SW480 (cell line): ENCODE measurements at places on chromosomes 5 and 9.

- no peak for DNase-seq
Observed at GRCh38 chr5:128174951-128175350, 91.4 kb downstream of the SLC12A2 start.

GRCh38 chr5:148965511-148966265 is 97.2 kb downstream of the SH3TC2 start:
- DNase-seq, result peak; percentile 98

DNA sequence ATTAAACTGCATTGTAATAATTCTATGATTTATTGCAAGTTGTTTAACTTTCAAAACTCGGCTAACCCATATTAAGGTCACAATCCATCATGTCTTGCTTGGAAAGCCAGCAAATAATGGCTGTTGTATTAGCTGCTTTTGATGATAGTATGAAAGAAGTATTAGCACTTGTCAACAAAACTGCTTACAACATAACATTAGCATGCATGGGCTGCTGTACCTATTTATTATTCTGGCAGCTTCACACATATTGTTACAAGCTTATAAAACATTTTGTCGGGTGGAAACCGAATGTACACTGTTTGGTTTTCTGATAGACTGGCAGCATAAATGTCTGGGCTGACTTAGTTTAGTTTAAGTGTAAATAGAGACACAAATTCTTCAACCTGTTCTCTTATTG is 378.3 kb downstream of the KIAA0825 start:
- DNase-seq, result no peak

DNA sequence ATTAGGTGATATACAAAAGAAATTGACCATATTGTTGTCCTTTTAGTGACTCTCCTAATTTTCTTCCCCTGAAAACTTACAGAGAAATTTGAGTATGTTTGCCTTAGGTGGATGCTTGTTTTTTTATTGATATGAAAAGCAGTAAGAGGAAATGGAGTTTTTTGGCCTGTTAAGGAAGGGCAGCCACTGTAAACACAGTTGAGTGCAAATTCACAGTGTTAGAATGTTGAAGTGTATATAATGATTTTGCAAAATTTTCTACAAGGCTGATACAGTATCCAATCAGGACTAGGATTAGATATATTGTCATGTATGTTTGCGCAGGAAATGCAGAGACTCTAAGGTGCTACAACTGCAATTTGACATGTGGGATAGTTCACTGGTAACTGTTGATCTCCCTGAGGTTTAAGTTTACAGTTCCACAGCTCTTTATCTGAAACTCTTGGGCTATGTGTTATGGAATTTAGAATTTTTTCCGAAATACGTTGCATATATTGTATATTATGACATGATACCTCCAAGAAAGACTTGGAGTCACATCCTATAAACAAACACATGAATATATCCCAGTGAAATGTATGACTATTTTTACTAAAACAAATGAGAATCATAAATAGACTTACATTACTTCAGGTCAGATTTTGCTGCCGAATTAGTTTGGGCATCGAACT is 62.5 kb downstream of the FXN start:
- DNase-seq, result no peak

GRCh38 chr5:34053571-34054399 is 10.8 kb upstream of the C1QTNF3 start:
- no peak for DNase-seq

GRCh38 chr5:147190331-147190730 is 44.5 kb upstream of the STK32A start:
- no peak for DNase-seq

GRCh38 chr9:137984005-137984404 is 106.4 kb downstream of the CACNA1B start:
- DNase-seq, result no peak

DNA sequence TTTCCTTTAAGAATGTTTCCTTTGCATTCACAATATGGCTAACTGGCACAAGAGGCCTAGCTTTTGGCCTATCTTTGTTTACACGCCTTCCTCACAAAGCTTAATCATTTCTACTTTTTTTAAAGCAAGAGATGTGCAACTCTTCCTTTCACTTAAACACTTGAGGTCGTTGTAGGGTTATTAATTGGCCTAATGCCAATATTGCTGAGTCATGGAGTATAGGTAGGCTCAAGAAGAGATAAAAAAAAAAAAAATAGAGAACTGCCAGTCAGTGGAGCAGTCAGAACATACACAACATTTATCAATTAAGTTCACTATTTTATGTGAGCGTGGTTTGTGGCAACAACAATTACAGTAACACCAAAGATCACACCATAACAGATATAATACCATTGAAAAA is 5.9 kb downstream of the FKBP15 start:
- peak; percentile 17 for DNase-seq

GRCh38 chr9:137791947-137792346 is 85.6 kb upstream of the CACNA1B start:
- DNase-seq, result no peak

GRCh38 chr5:41508696-41509398 is 1.6 kb downstream of the PLCXD3 start:
- DNase-seq, result no peak

DNA sequence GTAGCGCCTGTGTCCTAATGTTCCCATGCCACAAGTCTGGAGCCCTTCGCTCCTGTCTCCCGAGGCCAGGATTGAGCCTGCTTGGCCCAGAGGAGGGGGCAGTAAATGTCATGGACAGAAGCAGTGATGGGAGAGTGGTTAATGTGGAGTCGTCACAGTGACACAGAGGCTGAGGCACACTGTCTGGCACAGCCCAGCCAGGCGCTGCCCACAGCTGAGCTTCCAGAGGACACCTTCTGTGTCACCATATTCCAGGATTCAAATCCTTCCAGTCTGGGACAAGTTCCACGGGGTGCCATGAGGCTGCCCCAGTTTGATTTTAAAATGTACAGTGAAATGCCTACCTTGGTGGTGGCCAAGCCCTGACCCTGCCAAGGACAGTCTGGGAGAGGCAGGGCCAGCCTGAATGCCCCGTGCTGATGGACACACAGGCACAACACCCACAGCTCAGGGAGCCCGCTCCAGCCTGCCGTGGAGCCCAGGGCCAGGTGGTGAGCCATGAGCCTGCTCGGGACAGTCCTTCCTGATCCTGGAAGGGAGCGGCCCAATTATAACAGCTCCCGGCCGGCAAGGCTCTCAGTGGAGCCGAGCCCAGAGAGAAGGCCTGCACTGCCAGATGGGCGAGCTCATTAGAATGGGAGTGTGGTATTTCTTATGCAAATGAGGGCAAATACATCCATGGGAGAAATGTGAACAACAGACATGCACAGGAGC is 99.1 kb upstream of the RUFY1 start:
- no peak for DNase-seq

DNA sequence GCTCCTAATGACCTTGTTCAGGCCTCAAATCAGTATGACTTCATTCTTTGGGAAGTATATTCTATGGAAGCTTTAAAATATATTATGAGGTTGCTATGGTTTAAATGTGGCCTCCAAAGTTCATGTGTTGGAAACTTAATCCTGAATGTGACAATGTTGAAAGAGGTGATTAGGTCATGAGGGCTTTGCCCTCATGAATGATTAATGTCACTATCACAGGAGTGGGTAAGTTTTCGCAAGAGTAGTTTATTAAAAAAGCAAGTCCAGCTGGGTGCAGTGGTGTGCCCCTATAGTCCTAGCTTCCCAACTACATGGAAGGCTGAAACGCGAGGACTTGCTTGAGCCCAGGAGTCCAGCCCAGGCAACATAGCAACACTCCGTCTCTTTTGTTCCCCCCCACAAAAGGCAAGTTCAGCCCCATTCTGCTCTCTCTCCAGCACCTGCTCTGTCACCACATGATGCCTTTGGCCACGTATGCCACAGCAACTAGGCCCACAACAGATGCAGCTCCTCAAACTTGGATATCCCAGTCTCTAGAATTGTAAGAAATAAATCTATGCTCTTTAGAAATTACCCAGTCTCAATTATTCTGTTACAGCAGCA is 105.3 kb downstream of the SIL1 start:
- DNase-seq, result no peak

GRCh38 chr5:179833709-179834070 is 13.0 kb downstream of the SQSTM1 start:
- DNase-seq, result no peak

- DNase-seq, result no peak
Observed at GRCh38 chr5:50700706-50701105, 34.3 kb downstream of the PARP8 start.

DNA sequence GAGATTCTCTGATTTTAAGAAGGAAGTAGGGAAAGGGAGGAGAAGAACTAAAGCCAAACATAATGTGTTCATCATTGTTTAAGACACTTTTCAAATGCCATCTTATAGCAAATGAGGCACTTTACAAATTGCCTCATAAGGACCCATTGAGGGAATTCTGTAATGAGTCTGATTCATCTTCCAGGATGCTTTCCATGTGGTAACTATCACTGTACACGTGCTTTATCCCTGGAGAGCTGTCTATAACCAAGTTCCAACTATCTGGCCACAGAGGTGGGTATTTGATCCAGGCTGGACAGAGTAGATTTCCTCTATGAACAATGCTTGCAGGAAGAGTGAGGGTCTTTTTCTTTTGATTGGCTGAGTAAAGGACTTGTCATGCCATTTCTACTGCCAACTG is 183.5 kb upstream of the NFIB start:
- no peak for DNase-seq

GRCh38 chr9:134534661-134535080 is 106.9 kb upstream of the COL5A1 start:
- no peak for DNase-seq

- no peak for DNase-seq
Observed at GRCh38 chr9:121972501-121972981, 120.6 kb downstream of the TTLL11 start.

DNA sequence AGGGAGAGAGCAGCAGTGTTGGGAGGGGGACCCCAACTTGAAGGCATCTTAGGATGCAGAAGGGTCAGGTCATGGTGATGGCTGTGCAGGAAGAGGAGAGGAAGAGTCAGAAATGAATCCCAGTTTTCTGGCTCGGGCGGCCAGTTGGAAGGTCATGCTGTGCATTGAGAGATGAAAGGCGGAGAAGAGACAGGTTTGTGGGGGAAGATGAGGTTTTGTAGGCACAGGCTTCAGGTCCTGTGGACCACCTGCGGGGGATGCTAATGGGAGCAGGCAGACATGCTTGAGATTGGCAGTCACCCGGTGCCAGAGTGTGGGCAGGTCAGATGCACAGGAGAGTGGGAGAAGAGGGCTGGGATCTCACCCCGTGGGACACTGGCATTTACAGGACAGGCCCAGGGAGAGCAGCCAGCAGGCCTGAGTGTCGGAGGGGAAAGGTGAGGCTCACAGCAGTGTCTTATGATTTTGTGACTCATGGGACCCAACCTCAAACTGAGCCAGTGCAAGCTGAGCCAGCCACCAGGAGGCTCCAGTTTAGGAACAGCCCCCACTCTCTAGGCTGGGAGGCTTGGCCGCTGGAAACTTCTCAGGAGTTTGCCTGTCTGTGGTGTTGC is 17.5 kb downstream of the STXBP1 start:
- no peak for DNase-seq

DNA sequence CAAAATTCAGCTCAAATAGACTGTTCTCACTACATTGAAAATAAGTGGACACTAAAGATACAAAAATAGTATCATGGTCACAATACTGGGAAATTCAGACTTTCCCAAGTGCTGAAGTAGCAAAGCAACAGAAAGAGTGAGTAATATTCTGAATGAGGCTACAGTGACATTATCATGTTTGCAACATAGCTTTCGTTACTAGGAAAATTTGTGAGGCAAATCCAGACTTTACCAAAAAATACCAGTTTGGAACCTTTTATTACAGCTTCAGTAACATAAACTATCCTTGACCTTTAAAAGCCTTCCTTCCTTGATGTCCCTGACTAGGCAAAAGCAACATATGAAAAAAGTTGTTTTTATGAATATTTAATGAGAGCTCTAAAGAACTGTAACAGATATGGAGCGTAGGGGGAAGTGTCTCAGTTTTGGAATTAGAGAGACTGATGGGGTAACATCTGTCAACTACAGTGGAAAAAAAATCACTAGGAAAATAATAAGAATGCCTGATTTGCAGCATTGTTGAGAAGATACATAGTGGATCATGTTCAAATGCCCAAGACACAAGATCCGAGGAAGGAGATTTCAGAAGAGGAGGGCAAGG is 312.9 kb downstream of the ADGRV1 start:
- DNase-seq, result no peak

DNA sequence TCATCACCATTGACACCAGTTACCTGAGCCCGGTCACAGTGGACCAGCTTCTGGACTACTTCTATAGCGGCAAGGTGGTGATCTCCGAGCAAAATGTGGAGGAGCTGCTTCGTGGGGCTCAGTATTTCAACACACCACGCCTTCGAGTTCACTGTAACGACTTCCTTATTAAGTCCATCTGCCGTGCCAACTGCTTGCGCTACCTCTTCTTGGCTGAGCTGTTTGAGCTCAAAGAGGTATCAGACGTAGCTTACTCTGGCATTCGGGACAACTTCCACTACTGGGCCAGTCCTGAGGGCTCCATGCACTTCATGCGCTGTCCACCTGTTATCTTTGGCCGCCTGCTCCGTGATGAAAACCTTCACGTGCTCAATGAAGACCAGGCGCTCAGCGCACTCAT is 520 bp downstream of the CCIN start:
- DNase-seq, result no peak

- DNase-seq, result no peak
Observed at GRCh38 chr5:64629841-64630240, 60.5 kb upstream of the SHISAL2B start.

- no peak for DNase-seq
Observed at GRCh38 chr9:123033352-123033751, at the start of gene GPR21. GPR21 (plus strand) TSS chr9:123033667; CDS start chr9:123034567, 900 bp downstream.

DNA sequence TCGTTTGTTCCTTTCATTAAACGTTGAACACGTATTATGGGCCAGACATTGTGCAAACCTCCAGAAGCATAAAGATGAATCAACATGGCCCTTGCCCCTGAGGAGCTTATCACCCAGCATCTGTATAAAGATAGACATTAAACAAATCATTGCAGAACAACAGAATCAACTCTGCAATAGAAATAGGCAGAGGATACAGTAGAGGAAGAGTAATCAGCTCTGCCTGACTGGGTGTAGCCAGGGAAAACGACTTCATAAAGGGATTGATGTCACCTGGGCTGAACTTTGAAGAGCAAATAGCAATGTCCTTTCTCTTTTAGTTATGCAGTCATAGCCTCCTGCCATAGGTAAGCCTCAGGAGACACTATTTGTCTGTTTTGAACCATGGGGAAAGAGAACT is 13.4 kb downstream of the RGS7BP start:
- DNase-seq, result no peak

GRCh38 chr5:119626086-119626485 is 3.3 kb upstream of the FAM170A start:
- DNase-seq, result no peak

- peak; percentile 17 for DNase-seq
Observed at GRCh38 chr5:34991486-34992238, 56.1 kb downstream of the AGXT2 start.
